ENCODE measurements at places on chromosomes 12 and 14.

GRCh38 chr14:28121512-28122297, 644.9 kb upstream of the FOXG1 start:
- no peaks in the 10 kb centered on the region for H3K4me1 ChIP-seq
- H3K27me3 ChIP-seq: no peaks in the 10 kb centered on the region
- no peak overlapping the region for H3K4me3 ChIP-seq
- no peak overlapping the region for H3K27ac ChIP-seq
- no peaks in the 10 kb centered on the region for H3K36me3 ChIP-seq

DNA sequence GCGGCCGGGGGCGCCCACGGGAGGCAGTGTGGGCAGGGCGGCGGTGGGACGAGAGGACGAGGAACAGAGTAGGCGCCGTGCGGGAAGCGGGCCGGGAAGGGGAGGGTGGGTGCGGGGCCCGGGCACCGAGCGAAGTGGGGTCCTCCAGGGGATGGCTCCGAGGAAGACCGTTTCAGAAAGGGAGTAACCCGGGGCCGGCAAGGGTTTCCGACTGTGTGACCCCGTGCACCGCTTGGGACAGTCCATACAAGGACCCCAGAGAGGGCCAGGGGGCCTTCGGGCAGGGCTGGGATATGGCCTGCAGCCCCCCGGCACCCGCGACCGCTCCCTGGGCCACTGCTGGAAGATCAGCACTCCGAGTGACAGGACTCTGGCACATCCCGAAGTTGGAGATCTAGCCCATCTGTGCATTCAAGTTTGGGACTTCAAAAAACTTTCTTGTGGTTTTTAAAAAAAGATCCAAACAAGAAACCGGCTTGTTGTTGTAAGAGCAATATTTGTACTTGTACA, 448 bp downstream of the TSPAN9 start:
- H3K36me3 ChIP-seq: no peaks in the 10 kb centered on the region
- peak overlapping the region; percentile 66 for H3K4me3 ChIP-seq
- DNase-seq: no peak
- H3K27me3 ChIP-seq: peaks cover 26% of the 10 kb centered on the region
- H3K27ac ChIP-seq: no peak overlapping the region

- peaks cover 3% of the 10 kb centered on the region for H3K4me1 ChIP-seq
- H3K27me3 ChIP-seq: peaks cover 41% of the 10 kb centered on the region
- DNase-seq: no peak
- H3K4me3 ChIP-seq: no peak overlapping the region
- H3K27ac ChIP-seq: no peak overlapping the region
Measured at GRCh38 chr14:47678157-47678556, 2.8 kb upstream of the MDGA2 start.

- no peak for DNase-seq
- no peaks in the 10 kb centered on the region for H3K4me1 ChIP-seq
- no peak overlapping the region for H3K27ac ChIP-seq
- H3K4me3 ChIP-seq: no peak overlapping the region
- H3K27me3 ChIP-seq: peaks cover 3% of the 10 kb centered on the region
Measured at GRCh38 chr14:24785698-24786097, 151.7 kb upstream of the GZMB start.

DNA sequence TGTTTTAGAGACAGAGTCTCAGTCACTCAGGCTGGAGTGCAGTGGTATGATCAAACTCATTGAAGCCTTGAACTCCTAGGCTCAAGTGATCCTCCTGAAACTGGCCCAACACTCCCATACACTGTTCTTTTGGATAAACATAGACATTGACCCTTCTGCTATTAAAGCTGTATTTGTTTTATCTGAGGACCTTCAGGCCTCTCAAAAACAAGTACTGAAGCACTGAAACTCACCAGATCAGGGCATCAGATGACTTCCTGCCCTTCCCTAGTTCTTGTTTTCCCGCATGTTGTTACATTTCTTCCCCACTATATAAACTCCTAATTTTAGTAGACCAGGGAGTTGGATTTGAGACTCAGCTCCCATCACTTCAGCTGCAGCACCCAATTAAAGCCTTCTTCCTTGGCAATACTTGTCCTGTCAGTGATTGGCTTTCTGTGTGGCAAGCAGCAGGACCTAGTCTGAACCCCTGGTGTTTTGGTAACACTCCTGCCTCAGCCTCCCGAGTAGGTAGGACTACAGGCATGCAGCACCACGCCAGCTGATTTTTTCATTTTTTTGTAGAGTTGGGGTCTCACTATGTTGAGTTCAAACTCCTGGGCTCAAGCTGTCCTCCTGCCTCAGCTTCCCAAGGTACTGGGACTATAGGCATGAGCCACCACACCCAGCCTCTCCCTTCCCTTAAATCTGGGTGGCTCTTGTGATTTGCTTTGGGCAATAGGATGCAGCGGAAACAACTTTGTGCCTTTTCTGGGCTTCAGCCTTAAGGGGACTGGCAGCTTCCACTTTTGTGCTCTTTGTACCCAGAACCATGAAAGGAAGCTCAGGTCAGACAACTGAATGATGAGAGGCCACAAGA, 12.5 kb upstream of the IFT81 start:
- no peak overlapping the region for H3K27ac ChIP-seq
- no peaks in the 10 kb centered on the region for H3K4me1 ChIP-seq
- H3K27me3 ChIP-seq: peaks cover 6% of the 10 kb centered on the region
- no peak for DNase-seq

DNA sequence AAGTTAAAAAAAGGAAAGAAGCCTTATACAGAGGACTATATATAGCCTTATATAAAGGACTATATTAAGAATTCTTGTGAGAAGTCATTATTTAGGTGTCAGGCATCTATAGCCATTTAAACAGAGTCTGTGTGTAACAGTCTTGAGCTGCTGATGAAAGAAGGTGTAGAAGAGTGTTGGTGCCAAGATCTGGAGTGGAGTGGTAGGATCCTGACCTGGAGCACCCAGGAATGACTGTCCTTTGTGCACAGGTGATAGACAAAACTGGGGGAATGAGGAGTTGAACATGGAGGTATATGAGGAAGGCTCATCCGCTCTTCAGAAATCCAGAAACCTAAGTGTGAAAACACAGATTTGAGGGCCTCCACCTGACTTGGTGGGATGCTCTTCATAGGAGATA, 747.3 kb downstream of the NRXN3 start:
- no peaks in the 10 kb centered on the region for H3K36me3 ChIP-seq
- no peak for DNase-seq
- H3K27ac ChIP-seq: no peak overlapping the region
- no peaks in the 10 kb centered on the region for H3K4me1 ChIP-seq

- no peaks in the 10 kb centered on the region for H3K36me3 ChIP-seq
- H3K27ac ChIP-seq: no peak overlapping the region
- H3K4me3 ChIP-seq: no peak overlapping the region
- no peaks in the 10 kb centered on the region for H3K4me1 ChIP-seq
- peak; percentile 63 for DNase-seq
Measured at GRCh38 chr12:14629832-14630710, 62.4 kb upstream of the PLBD1 start.

GRCh38 chr12:84814664-84815245, 97.8 kb downstream of the SLC6A15 start:
- no peaks in the 10 kb centered on the region for H3K36me3 ChIP-seq
- H3K27me3 ChIP-seq: no peaks in the 10 kb centered on the region
- no peak overlapping the region for H3K27ac ChIP-seq

GRCh38 chr14:51561141-51561540, 90.6 kb upstream of the FRMD6 start:
- no peak overlapping the region for H3K4me3 ChIP-seq
- H3K27me3 ChIP-seq: no peaks in the 10 kb centered on the region
- H3K27ac ChIP-seq: no peak overlapping the region
- H3K4me1 ChIP-seq: peaks cover 18% of the 10 kb centered on the region

GRCh38 chr14:73771848-73772638, 57.9 kb upstream of the PNMA1 start:
- peaks cover 73% of the 10 kb centered on the region for H3K4me1 ChIP-seq
- H3K36me3 ChIP-seq: peaks cover 2% of the 10 kb centered on the region
- peak overlapping the region; percentile 92 for H3K27ac ChIP-seq
- peak; percentile 81 for DNase-seq

DNA sequence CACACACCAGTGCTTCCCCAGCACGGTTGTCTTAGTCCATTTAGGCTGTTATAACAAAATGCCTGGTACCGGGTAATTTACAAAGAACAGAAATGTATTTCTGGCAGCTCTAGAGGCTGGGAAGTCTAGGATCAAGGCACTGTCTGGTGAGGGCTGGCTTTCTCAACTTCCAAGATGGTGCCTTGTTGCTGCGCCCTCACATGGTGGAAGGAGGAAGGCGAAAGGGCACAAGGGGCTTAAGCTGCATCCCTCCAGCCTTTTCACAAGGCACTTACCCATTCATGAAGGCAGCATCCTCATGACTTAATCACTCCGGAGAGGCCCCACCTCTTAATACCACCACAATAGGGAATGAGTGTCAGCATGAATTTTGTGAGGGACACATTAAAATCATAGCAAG, 155.5 kb downstream of the SLC15A5 start:
- H3K27ac ChIP-seq: no peak overlapping the region
- no peaks in the 10 kb centered on the region for H3K4me1 ChIP-seq
- no peaks in the 10 kb centered on the region for H3K27me3 ChIP-seq
- H3K4me3 ChIP-seq: no peak overlapping the region
- no peak for DNase-seq

GRCh38 chr14:68908201-68908600, 70.9 kb downstream of the ACTN1 start:
- no peak overlapping the region for H3K27ac ChIP-seq
- peaks cover 78% of the 10 kb centered on the region for H3K36me3 ChIP-seq
- H3K4me1 ChIP-seq: peaks cover 32% of the 10 kb centered on the region
- no peaks in the 10 kb centered on the region for H3K27me3 ChIP-seq

GRCh38 chr12:120234643-120235368, 30.7 kb downstream of the PXN start:
- DNase-seq: no peak
- no peaks in the 10 kb centered on the region for H3K27me3 ChIP-seq
- peaks cover 4% of the 10 kb centered on the region for H3K36me3 ChIP-seq
- H3K4me1 ChIP-seq: peaks cover 90% of the 10 kb centered on the region
- H3K27ac ChIP-seq: peak overlapping the region; percentile 96

- H3K4me3 ChIP-seq: peak overlapping the region; percentile 69
- DNase-seq: peak; percentile 72
- H3K4me1 ChIP-seq: peaks cover 96% of the 10 kb centered on the region
- H3K36me3 ChIP-seq: peaks cover 99% of the 10 kb centered on the region
- H3K27ac ChIP-seq: peak overlapping the region; percentile 97
Measured at GRCh38 chr14:22545842-22546721, 42.9 kb downstream of the DAD1 start.

- peaks cover 32% of the 10 kb centered on the region for H3K36me3 ChIP-seq
- H3K27ac ChIP-seq: peak overlapping the region; percentile 32
- no peak for DNase-seq
- H3K27me3 ChIP-seq: no peaks in the 10 kb centered on the region
- H3K4me3 ChIP-seq: no peak overlapping the region
Measured at GRCh38 chr12:104602896-104603295, 146.1 kb downstream of the CHST11 start.

GRCh38 chr12:123387508-123388176, 3.7 kb downstream of the KMT5A start:
- H3K27ac ChIP-seq: peak overlapping the region; percentile 92
- peaks cover 40% of the 10 kb centered on the region for H3K36me3 ChIP-seq
- H3K27me3 ChIP-seq: no peaks in the 10 kb centered on the region
- H3K4me3 ChIP-seq: peak overlapping the region; percentile 83
- no peak for DNase-seq
- H3K4me1 ChIP-seq: peaks cover 45% of the 10 kb centered on the region

- H3K4me1 ChIP-seq: no peaks in the 10 kb centered on the region
- no peak overlapping the region for H3K27ac ChIP-seq
- DNase-seq: no peak
- H3K36me3 ChIP-seq: peaks cover 44% of the 10 kb centered on the region
Measured at GRCh38 chr12:123288751-123289346, 17.2 kb upstream of the CDK2AP1 start.

DNA sequence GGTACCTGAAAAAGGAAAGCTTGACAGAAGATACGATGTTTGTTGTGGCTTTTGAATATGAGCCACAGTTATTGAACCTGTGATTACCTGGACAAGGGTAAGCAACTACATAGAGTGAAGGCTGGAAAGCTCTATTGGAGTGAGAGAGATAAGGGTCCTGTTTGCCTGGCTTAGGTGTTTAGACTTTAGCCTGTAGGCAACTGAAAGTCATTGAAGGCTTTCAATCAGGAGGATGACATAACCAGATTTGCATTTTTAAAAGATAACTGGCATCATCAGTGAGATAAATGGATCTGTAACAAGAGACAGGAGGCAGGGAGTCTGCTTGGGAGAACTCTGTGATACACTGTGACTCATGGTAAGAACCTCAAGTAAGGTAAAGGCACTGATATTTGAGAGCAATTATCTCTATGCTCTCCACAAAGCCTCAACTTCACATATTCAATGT, 128.9 kb upstream of the SOX5 start:
- no peak for DNase-seq
- no peaks in the 10 kb centered on the region for H3K36me3 ChIP-seq
- no peak overlapping the region for H3K4me3 ChIP-seq
- no peak overlapping the region for H3K27ac ChIP-seq
- no peaks in the 10 kb centered on the region for H3K4me1 ChIP-seq
- H3K27me3 ChIP-seq: no peaks in the 10 kb centered on the region

DNA sequence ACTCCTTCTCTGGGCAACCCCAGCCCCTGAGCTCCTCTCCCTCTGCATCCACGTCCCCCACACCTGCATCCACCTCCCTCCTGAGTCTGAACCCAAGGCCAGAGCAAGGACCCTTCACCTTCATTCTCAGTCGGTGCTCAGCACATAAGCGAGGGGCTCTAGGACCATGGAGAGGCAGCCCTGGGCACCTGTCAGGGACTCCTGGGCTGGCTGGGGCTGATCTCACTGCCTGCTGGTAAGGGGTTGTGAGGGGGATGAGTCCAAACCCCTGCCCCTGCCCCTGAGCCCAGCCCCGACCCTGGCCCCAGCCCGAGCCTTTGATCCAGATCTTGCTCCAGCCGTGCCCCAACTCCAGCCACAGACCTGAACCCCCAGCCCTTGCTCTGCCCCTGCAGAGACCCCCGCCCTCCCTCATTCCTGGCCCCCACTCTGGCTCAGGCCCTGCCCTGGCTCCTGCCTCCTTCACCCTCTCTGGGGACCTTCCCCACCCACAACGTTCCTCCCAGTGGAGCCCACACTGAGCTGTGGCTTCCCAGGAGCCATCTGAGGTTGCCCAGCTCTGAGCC, 888 bp upstream of the CCDC197 start:
- peaks cover 59% of the 10 kb centered on the region for H3K4me1 ChIP-seq
- H3K27me3 ChIP-seq: no peaks in the 10 kb centered on the region
- H3K27ac ChIP-seq: peak overlapping the region; percentile 84
- no peak for DNase-seq

DNA sequence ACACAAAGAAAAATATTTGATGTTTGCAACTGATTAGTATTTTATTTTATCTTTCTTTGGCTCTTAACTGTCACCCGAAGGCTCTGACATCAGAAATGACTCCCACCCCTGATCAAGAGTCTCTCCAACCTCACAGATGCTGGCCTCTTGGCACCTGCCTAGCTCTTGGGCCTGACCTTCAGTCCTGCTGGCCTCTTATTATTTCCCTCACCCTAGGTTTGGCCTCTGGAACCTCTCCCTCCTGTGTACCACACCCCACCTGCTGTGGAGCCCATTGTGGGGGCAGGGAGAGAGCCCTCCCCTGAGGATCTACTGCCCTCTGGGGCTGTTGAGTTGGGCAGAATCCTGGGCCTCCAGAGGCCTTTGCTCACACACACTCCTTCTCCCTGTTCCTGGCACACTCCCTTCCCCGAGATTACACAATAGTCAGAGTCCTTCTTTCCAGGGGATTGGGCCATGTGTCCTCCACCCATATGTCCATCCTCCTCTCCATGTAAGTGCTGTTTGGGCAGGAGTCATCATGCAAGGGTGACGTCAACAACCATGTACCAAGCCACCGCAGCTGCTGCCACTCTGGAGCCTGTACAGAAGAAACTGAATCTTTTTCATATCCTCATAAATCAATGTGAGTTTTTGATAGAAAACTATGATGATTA, 124.3 kb downstream of the RASSF9 start:
- no peaks in the 10 kb centered on the region for H3K36me3 ChIP-seq
- no peaks in the 10 kb centered on the region for H3K27me3 ChIP-seq
- no peaks in the 10 kb centered on the region for H3K4me1 ChIP-seq
- H3K4me3 ChIP-seq: no peak overlapping the region
- DNase-seq: no peak
